ENCODE measurements at places on chromosomes 1 and 21.
A peak's percentile ranks its signal among the peaks of the same experiment; 100 is the strongest.

DNA sequence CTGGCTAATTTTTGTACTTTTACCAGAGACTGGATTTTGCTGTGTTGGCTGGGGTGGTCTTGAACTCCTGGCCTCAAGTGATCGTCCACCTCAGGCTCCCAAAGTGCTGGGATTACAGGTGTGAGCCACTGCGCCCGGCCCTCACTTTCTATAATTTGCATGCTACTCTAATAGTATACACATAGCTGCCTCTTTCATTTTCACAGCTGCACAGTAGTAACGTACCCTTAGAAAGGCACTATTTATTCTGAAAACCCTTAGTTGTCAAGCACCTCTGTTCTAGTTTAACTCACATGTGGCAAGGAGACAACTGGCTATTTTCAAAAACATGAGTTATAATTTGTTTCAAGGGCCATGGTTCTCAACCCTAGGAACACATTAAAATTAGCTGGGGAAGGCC lies 17.2 kb downstream of the TPM3 start:
- no peak for DNase-seq

DNA sequence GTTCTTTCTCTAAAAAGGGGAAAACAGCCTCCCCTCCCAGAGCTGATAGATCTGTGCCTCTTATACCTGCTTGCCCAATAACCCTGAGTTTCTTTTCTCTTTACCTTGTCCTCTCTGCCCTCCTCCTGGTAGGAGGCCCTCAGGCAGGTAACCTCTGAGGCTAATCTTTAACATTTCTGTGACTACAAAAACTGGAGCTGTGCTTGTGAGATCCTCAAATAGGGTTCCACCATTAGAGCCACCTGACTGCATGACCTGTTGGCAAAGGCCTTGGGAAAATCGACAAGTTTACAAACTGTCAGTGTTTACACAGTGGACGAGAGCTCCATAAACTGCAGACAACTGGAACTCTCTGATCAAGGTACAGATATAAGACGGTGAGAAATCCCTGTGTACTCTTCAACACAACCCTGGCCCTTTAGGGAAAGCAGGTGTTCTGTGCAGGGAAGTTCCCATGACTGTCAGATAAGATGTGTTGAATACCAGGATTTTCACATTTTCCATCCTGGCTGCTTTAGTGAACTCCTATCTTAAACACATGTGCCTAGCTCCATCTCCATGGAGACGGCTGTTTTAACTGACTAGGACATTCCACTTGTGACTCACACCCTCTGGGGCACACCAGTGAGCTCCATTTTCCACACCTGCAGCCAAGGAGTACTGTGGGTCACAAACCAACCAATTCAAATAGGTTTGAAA lies 38.3 kb downstream of the ECE1 start:
- peak; percentile 42 for DNase-seq

DNA sequence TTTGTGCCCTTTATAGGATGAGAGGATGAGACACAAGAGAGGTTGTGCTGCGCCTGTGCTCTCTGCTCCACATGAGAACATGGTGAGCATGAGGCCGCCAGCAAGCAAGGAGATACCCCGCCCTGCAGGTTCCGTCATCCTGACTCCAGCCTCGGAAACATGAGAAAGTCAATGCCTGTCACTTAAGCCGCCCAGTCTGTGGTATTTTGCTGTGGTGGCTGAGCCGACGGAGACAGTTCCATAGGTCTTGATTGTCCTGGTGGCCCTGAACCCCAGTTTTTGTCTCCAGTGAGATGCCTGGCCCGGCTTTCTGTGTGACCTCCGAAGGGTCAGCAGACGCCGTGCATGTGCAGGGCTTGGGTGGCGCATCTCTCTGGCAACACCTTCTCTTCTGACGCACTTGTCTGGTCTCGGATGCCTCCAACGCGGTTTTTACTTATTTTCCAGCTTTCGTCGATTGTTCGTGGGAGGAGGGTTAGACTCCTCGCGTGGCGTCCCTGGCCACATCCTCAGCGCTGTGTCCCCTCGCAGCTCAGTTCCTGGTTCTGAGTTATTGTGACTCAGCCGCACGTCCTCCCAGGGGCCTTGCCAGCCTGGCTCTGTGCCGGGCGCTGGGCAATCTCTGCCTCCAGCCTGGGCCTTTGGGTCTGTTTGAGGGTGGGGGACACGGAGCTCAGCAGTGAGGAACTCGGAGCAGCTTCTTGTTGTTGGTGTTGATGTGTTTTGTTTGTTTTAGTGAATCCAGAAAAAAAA lies 70.0 kb downstream of the FAAP20 start:
- no peak for DNase-seq

DNA sequence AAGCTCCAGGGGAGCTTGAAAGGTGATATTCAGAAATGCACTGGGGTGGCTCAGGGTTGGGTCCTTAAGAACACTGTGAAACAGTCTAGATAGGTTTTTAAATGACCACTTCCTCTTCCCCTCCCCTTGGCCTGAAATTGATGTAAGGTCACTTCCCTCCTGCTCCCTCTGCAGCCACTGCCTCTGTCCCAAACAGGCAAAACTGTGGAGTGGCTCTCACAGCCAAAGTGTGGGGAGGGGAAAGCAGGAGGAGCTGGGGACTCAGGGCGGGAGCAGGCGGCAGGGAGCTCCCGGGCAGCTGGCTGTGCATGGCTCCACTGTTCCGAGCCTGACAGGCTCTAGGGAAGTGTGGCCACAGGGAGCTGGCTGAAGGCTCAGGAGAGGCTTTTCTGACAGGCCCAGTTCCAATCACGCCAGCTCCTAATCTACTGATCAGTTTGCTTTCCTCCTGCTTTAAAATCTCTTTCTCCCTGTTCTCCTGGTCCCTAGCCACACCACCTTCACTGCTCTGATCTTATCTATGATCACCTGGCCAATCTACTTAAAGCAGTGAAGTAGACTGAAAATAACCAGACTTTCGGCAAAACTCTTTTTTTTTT lies 5.1 kb upstream of the CSRP1 start:
- DNase-seq = no peak

DNA sequence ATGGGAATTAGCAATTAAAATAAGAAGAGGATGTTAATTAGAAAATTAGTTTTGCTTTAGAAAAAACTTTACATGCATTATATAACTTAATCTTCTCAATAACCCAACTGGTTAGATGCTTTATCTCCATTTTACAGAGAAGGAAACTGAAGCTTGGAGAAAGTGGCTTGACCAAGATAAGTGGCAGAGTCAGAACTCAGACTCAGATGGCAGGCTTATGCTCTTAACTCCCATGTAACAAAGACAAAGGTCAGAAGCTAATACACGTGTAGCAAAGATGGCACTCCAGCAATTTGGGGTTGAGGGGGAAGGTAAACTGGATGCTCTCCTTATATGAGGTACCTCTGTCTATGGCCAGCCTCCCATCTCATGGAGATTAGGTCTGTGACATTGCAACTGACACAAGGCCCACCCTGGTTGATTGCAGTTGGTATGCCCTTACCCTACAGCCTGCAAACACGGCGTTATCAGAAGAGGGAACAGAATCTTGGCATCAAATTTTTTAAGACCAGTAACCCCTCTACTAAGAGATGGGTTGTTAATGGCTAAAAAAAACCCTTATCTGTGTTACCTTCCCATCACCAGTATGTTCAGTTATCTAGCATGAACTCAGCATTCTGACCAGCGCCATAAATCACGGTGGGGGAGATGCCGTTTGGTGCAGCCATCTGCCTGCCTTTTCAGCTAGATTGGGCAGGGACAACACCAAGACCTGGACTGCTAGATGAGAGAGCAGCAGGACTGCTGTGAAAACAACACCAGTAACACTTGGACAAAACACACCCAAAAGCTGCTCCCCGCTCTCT lies 97.0 kb downstream of the UBR4 start:
- no peak for DNase-seq

DNA sequence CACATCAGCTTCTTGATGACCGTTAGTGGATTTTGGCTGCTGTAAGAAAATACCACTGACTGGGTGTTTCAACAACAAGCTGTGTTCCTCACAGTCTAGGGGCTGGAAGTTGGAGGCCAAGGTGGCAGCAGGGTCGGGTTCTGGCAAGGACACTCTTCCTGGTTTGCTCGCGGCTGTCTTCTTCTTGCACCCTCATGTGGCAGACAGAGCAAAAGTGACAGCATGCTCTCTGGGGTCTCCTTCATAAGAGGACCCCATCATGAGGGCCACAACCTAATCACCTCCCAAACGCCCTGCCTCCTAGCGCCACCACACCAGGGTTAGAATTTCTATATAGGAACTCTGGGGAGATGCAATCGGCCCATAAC lies 18.6 kb upstream of the TSPEAR start:
- DNase-seq = no peak

DNA sequence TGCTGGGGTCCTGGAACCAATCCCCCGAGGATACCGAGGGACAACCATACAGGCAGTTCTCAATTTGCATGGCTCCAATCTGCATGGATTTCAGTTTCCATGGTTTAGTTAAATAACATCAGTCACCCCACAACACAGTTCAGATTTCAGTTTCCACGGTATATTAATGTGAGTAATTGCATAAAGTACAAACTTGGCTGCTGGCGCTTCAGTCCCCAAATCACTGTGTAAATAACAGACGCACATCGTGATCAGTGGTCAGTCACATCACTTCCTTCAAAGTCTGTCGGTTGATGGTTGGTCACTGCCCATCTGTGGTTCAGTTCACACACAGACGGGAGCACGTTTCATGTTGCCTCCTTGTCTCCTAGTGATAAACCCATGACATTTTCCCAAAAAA lies 66.4 kb upstream of the LPGAT1 start:
- DNase-seq = no peak

DNA sequence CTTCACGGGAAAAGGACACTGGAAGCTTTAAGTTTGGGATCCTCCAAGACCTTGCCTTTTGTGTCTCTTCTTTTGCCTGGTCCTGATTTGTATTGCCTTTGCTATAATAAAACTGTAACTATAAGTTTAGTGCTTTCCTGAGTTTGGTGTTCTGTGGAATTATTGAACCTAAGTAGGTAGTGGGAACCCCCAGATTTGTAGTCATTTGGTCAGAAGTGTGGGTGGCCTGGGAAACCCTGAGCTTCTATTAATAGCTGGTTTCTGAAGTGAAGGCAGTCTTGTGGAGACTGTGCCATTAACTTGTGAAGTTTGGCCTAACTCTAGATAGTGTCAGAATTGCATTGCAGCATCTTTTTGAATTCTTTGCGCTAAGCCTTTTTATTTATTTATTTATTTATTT lies 6.8 kb upstream of the MYCL start:
- DNase-seq = no peak

DNA sequence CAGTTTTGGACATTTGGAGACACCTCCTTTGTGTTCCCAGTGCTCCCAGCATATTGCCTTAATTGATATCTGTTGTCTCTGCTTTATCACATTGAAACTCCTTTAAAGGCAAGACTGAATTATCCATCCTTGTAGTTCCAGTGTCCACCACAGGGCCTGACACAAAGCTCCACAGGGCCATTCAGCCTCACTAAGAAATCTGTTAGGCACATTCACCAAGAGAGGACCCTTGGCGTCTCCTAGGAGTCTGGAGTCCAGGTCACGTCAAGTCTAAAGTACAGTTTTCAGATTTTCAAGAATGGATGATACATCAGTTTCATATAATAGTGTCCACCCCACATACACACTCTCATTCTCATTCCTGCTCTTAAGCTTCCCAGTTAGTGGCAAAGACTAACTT lies 4.8 kb downstream of the ACP6 start:
- no peak for DNase-seq

DNA sequence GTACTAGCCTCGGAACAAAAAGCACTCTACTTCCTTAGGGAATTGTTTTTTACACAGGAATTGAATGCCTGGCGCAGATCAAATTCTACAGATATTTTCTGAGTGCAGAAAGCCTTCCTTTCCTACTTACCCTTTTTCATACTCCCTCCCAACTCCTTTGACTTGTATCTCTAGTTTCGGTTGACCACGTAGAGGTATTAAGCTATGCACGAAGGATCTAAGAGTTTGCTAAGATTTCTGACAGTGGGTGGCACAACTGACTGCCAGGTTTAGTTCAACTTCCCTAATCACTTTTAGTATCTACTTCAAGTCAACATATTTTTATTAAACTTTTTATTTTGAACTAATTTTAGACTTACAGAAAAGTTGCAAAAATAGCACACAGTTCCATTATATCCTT lies 5.0 kb downstream of the TOR1AIP2 start:
- no peak for DNase-seq

GRCh38 chr21:44326716-44327602 lies 12.2 kb downstream of the CFAP410 start:
- DNase-seq = no peak

DNA sequence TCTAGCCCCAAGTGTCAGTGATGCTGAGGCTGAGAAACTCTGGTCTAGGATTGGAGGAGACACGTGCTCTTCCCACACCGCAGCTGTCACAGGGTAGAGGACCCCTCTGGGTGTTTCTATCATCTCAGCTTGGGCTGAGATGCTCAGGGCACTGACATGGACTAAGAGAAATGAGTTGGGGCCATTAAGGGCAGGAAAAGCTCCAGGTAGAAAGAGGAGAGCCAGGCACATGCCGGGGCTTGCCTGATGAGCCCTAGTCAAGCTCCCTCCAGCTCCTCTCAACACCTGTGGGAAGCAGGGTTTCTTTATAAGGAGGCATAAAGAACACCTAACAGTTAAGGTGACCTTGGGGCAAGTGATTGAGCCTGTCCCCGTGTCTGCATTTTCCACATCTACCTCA lies 17.3 kb downstream of the ABCA4 start:
- no peak for DNase-seq

- DNase-seq = peak; percentile 73
Measured at GRCh38 chr1:202343652-202344349, 2.1 kb upstream of the UBE2T start.

GRCh38 chr1:31523012-31523411 lies 53.3 kb upstream of the TINAGL1 start:
- DNase-seq = peak; percentile 65

DNA sequence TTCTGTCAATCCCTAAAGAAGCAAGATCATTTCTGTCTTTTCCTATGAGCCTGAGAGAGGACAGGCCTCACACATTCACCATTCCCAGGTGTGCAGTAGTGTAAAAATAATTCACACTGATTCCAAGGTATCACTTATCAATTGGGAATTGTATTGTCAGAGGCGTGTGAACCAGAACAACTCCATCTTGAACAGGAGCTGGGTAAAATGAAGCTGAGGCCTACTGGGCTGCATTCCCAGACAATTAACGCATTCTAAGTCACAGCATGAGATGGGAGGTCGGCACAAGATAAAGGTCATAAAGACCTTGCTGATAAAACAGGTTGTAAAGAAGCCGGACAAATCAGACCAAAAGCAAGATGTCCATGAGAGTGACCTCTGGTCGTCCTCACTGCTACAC lies 239.2 kb downstream of the SMYD3 start:
- DNase-seq = no peak

DNA sequence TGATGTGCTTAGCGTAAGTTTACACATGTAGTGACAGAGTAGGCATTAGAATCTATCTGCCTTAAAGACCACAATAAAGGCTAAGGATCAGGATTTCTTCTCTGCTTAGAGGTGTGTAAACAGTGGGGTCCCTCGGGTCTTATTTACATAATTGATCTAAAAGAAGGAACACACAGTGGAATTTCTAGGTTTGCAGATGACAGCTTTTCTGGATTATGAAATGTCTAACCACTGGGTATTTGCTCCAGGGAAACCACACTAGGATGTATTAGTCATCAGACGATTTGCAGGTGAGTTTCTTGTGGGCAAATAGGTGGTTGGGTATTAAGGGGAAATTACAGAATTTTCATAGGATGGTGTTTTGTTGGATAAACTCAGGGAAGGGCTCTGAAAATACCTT lies 5.8 kb downstream of the LRRC8D start:
- no peak for DNase-seq

GRCh38 chr1:82395440-82395839 lies 594.7 kb downstream of the ADGRL2 start:
- DNase-seq = no peak

All from LoVo (cell line).